ENCODE measurements at places on chromosomes 2 and 18.

DNA sequence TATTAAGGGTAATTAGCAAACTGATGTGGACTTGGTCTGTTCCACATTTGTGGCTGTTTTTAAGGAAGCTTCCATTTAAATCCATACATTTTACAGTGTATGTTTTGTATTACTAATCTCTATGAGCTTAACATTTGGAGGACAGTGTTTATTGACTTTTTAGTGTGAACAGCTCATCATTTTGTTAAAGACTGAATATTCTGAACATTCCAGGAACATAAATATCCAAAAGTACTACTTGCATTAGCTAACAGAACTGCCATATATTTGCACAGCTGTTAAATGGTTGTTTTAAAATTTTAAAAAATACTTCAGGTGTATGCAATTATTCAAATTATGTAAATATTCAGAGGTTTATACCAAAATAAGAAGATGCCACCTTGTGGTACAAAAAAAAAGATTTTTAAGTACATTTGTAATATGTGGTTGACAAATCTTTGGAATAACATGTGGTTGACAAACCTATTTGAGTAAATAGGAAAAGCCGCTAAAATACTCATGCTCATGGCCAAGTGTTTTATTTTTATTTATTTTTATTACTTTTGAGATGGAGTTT lies 439.7 kb upstream of the FANCL start:
- DNase-seq = no peak

DNA sequence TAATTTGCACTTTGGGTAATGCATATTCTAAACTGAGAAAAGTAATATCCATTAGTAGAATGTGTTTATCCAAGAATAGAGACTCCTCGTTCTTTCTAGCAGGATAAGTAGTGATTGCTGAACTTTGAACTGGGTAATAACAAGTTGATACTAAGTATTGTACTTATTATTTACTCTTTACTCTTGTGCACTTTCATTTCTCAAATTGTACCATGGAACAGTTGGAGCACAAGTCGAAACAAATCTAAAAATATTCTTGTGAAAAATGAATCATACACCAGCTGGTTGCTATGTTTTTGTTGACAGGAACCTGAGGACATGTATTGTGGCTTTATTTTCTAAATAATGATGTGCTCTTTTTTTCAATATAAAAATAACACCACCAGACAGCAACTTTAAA lies 111.9 kb downstream of the RGPD3 start:
- no peak for DNase-seq

- DNase-seq = no peak
Measured at GRCh38 chr2:109009920-109010610, 21.0 kb upstream of the EDAR start.

GRCh38 chr2:71535526-71535925 lies 82.2 kb downstream of the DYSF start:
- DNase-seq = no peak

GRCh38 chr2:217999595-217999959 lies 3.2 kb downstream of the TNS1 start:
- no peak for DNase-seq

GRCh38 chr2:222483513-222484039 lies 59.2 kb downstream of the SGPP2 start:
- DNase-seq = peak; percentile 32

GRCh38 chr2:70991142-70991541 lies 3.5 kb downstream of the TEX261 start:
- DNase-seq = no peak

DNA sequence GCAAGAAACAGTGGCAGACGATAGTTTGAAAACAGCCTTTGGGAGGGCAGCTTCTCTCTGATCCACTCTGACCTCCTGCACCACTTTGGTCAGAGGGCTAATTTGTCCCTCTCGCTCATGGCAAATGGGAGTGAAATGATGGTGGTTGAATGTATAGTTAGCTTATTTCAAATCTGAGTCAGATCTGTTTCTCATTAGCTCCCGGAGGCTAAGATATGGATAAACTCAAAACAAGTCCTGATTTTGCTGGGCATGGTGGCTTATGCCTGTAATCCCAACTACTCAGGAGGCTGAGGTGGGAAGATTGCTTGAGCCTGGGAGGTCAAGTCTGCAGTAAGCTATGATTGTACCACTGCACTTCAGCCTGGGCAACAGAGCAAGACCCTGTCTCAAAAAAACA lies 145.0 kb downstream of the ALK start:
- no peak for DNase-seq

GRCh38 chr2:120528051-120528692 lies 182.2 kb downstream of the INHBB start:
- no peak for DNase-seq

GRCh38 chr2:150169237-150169629 lies 318.2 kb downstream of the RND3 start:
- no peak for DNase-seq

GRCh38 chr2:19569300-19569791 lies 210.9 kb upstream of the OSR1 start:
- no peak for DNase-seq

DNA sequence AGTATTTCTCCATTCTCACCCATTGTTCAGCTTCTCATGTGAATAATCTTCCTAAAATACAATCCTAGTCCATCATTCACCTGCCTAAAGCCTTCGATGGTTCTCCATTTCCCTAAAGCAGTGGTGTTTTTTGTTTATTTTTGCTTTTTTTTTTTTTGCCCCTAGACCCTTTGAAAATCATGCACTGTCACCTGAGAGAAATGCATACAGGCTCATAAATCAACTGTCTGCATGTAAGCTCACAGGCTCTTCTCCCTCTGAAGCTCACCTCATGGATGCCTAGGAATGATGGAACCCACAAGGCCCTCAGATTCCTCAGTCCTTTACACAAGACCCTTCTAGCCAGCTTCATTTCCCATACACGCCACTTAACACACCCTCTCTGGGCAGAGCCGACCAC lies 31.5 kb downstream of the B4GALT6 start:
- no peak for DNase-seq

Measured in transverse colon (tissue), 4 donors.